GM12878 (cell line): ENCODE measurements at places on chromosomes 2 and 18. TPM values are rescaled to one million over a fixed set of nuclear protein-coding genes. Genes with fewer than 3 reads are reported as not detected.

Gene RAB6C
- not detected in 2 replicates for polyA plus RNA-seq

Gene REG3A
- not detected in 2 replicates for polyA plus RNA-seq

Gene STRADB
- polyA plus RNA-seq, result 54.5 and 58.8 TPM in 2 replicates

Gene GALNT3
- 3.6 and 3.7 TPM in 2 replicates for polyA plus RNA-seq

Gene SIX3
- not detected in 2 replicates for polyA plus RNA-seq

Gene ARHGAP15
- polyA plus RNA-seq, result 60.6 and 72.7 TPM in 2 replicates

Gene TBR1
- not detected in 2 replicates for polyA plus RNA-seq

Gene ALPG
- not detected in 2 replicates for polyA plus RNA-seq

- DNase-seq, result no peak
Measured at GRCh38 chr2:207334301-207334623, 168.5 kb upstream of the KLF7 start.

GRCh38 chr18:25062720-25063119 is 289.2 kb downstream of the ZNF521 start:
- DNase-seq, result no peak

DNA sequence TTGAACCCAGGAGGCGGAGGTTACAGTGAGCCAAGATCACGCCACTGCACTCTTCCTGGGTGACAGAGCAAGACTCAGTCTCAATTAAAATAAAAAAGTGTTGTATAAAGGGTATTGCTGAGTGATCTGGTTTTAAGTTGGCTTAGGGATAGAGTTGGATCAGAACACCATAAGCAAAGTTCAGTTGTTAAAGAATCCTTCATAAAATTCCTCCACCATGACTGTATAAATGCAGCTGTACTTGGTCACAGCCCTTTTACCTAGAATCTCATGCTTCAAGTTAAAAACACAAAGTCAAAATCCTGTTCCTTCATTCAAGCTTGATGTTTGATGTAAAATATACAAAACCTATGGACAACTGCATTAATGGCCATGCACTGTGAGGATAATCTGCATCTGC is 33.4 kb upstream of the PNO1 start:
- no peak for DNase-seq

DNA sequence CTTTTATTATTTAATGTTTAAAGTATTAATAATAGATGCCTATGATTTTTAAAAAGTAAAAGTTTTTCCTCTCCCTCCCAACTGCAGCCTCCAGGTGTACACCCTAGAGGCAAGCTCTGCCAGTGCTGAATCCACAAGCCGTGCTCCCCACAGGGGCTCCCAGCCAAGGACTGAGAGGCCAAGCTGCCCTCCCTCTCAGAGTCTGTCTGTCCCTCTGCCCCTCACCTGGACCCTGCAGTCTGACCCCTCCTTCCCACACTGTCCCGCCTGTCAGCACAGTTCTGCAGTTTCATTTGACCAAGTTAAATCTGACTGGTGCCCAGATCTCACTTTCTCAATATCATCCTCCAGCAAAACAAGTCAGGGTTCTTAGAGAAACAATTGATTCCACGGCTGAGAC is 14.8 kb upstream of the PROC start:
- DNase-seq, result no peak

DNA sequence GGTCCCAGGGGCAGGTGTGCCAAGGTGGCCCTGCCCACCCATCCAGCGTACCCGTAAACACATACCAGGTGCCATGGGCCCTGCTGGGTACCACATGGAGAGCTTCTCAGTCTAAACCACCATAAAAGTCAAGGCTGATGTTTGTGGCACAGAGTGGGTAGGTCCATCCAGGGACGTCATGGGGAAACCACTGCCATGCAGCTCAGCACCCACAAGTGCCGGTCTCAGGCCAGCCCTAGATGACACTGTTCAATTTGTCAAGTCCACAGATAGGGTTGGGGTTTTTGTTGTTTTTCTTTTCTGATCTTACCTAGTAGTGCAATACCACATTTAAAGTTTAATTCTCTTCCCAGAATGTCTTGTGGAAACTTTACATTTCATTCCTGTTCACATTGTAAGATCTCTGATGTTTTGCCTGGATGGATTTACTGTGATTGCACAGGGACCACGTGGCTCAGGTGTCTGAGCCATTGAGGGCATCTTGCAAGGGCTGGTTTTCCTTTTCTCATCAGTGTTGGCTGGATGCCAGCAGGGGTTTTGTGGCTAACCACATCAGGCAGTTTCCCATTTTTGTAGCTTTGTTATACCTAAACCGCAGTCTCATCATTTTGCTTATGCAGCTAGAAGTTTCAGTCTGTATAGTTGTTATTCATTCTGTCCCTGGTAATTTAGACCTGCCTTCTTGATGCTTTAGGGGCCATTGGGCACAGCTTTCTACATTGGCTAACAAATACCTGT is 64.7 kb downstream of the STK25 start:
- DNase-seq, result peak; percentile 83

DNA sequence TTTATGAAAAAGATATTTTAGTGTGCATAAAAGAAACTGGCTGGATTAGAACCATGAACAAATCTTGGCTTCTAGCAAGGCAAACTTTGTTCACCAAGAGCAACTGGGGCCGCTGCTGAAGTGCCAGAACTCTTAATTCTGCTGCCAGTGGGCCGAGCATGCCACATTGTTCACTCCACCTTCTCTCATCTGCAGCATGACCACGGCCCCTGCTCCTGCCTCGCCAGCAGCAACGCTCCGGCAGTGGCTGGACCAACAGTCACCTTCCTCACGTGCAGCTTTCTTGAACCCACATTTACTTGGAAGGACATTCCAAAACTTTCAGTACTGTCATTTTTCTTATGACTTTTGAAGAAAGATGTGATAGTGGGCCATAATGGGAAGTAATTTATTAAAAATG is 213.8 kb downstream of the PIEZO2 start:
- DNase-seq, result no peak

GRCh38 chr2:198630384-198630783 is 826.0 kb downstream of the PLCL1 start:
- no peak for DNase-seq

GRCh38 chr2:166057370-166058164 is 70.3 kb downstream of the SCN1A start:
- no peak for DNase-seq

DNA sequence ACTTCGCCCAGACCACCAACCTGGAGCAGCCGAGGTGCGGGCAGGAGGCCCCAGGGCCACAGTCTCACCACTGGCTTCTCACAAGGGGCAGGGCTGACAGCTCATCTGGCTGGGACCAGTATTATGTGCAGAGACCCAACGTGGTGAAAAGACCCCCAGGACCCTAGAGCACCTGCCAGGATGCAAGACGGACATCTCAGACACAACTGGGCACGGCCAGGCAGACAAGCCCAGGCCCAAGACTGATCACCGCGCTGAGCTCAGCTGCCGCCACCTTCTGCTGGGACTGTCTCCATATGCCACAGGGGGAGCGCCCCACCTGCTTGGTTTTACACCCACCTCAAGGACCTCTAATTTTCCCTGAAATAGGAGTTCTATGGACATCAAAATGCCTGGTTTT is 23.2 kb downstream of the HDAC4 start:
- no peak for DNase-seq

DNA sequence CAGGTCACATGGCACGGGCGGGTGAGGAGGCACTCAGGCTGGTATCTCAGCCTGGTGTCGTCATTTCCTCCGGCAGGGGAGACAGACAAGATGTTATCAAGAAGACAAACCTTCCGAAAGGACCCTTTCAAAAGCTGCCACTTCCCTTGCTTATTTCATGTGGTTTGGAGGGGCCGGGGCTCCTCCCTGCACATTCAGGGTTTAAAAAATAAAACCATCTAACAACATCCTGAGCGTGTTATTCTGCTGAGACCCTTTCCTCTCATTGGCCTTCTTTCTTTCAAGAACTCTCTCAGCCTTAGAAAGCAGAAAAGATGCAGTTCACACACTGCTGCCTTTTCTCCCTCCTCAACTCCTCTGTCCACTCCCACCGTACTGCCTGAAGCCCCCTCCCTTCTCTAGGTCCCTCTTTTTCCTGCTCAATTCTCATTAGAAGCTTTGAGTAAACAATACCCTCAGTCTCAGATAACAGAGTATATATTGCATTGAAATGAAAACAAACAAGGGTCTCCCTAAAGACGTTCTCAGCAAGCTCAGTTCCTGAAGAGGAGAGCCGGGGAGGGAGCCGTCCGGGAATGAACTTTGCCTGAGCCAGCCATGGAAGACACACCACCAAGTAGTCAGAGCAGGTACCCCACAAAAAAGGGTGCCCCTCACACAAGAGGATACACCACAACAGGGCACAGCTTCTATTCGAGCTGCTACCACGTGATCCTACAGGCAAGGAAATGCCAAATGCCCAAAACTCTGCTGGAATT is 9.7 kb downstream of the SMAD7 start:
- DNase-seq, result peak; percentile 62

GRCh38 chr2:10584843-10585475 is 104.8 kb downstream of the NOL10 start:
- no peak for DNase-seq

DNA sequence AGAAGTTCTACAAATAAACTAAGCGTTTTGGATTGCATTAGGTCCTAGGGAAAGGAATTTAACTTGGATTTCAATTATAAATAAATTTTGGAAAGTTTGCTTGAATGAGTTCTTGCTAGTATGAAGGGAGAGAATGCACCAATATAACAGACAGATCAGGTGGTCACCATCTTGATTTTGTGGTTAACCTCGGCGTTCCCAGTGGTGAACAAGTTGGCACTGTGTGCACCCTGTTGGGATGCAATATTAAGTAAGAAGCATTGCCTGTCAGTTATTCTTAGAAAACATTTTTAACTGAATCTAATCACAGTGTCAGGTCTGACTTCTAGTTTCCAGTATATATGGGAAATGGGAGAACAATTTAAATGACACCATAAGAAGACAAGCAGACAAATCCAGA is 673.4 kb downstream of the SLC4A3 start:
- no peak for DNase-seq

DNA sequence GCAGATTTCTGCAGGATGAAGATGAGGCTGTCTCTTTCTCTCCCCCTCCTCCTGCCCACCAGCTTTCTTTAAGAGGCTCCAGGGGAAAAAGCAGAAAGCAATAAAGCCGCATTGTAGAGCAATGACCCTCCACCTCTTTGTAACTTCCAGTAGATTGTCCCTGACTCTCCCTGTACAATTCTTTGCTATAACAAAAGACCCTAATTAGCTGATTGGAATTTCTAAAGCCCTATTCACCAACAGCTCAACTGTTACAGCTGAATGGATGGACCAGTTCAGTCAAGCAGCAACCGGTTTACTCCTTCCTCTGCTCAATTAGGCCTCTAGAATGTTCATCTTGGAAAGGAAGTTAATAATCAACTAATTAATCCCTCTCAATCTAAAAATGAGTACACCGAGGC is 301.0 kb downstream of the STK39 start:
- no peak for DNase-seq

DNA sequence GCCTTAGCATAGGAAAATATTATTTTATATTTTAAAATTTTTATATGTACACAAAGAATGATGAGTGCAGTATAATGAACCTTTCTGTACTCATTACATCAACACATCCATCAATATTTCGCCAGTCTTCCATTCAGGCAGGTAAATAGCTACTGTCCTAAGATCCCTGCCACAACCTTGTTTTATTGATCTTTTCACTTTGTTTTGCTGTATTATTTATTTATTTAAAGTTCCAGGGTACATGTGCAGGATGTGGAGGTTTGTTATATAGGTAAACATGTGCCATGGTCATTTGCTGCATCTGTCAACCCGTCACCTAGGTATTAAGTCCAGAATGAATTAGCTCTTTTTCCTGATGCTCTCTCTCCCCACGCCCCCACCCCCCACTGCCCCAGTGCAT is 64.6 kb downstream of the INHBB start:
- no peak for DNase-seq

- no peak for DNase-seq
Measured at GRCh38 chr2:152354909-152355308, 19.9 kb downstream of the FMNL2 start.

GRCh38 chr18:9653390-9653789 is 39.0 kb upstream of the PPP4R1 start:
- DNase-seq, result no peak

DNA sequence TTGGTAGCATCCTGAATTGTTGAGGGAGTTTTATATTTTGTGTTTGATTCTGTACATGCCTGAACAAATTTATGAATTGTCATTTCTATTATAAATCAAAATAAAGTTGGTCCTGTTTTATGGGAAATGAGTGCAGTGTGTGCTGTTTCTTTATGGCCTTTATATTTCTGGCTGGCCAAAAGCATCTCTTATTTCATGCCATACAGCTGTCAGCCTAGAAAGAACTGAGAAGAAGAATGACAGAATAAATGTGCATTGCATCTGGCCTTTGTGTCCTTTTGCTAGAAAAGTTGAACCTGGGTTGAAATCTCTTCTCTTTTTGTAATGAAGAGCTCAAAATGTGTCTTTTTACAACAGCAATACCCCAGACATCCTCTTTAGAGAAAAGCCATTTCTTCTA is 474.7 kb upstream of the LRATD1 start:
- no peak for DNase-seq

GRCh38 chr2:230256733-230257332 is 31.3 kb downstream of the SP140 start:
- DNase-seq, result no peak
